ENCODE measurements at places on chromosomes 5 and 9.
A peak's percentile ranks its signal among the peaks of the same experiment; 100 is the strongest.

DNA sequence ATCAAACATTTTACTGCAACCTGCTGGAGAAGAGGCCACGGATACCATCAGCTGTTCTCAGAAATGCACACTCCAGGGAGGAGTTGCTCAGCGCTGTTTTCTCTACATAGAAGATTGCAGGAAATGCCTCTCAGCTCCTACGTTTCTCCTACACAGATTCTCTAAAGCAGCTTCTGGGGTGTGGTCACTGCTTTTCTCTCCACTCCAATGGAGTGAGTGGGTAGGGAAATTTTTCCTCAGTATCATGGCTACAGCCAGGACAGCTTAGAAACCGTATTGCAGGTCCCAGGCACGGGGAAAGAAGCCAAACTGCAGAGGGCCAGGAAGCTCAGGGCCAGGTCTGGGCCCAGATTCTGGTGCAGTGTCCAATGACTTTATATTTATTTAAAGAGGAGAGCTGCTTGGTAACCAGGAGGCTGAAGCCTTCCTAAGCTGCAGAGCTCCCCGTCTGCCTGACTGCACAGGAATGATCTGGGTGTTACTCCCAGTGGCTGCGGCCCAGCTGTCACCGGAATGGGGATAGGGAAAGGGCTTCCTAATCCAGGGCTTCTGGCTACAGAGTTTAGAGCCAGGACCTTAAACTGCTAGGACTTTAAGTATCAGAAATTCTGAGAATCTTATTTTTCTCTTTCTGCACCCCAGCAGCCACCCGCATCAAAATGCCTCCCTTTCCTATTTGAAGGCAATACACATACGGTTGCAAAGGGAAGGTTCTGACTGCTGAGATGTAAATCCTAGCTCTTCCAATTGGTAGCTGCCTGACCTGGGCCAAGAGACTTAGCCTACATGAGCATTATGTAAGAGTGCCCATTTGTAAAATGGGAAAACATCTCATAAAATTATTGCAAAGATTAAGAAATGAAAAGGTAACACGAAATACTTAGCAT, 1.4 kb upstream of the SPTAN1 start:
- DNase-seq: no peak

- peak; percentile 62 for DNase-seq
These were observed 914 bp upstream of the CD72 start for GRCh38 chr9:35618854-35619799.

DNA sequence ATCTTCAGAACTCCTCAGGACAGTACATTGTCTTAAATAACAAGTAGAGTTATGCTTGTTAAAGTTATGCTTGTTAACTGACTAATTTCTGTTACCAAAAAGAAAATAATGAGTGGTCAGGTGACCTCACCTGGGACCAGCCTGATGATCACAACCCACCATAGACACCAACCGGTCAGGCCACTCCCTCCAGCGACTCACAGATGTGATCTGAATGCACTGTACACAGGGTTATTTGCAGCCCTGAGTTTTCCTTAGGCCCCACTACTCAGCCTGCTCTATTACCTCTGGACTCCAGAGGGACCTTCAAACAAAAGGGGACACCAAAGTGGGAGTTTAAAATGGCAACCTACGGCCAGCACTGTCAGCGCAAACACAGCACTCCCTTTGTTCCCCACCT, 55.3 kb downstream of the ARSB start:
- DNase-seq: no peak

DNA sequence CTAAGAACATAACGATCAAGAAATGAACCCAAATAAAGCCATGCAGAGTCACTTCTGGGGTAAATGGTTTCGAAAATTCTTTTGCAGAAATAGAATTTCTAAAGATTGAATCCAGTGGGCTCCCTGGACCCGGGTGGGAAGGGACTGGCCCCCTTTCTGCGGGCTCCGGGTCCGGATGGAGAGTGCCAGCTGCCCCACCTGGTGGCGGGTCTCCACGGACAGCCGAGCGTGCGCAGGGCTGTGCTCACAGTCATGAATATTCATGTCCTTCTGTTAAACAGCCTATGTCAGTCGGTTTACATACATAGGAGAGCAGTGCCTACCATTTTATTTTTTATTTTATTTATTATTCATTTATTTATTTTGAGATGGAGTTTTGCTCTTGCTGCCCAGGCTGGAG, 4.7 kb upstream of the PPP1R26 start:
- DNase-seq: no peak

DNA sequence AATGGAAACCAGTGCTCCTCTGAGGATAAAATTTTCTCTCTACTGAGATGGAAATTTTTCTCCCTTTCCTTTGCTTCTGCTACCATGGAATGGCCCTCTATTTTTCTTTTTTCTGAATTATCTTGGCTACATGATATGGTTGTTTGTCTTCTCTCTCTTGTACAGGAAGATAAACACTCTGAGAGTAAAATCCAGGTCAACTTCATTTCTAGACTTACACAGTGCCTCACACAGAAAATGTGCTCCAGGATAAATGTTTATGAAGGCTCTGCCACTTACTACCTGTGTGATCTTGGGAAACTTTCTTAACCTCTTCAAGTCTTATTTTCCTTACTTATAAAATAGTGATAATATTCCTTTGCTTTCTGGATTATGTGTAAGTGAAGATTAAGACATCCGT, 153.9 kb downstream of the PRELID2 start:
- DNase-seq: no peak

- no peak for DNase-seq
These were observed 10.4 kb upstream of the PTGES start for GRCh38 chr9:129762985-129763926.

DNA sequence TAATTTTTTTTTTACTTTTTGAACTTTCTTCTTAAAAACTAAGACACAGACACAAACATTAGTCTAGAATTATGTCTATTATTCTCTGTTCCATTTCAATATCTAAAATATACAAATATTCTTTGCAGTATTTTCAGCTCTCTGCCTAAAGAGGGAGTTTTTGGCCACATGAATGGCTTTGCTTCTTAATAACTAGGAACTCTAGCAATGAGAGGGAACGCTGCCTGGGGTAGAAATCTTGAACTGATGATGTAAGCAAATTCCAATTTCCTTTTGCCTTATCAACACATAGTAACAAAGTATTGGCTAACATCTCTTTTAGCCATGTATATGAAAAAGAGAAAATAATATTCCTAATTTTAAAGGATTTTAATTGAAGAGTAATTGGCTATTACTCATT, 51.9 kb downstream of the SLC25A46 start:
- DNase-seq: no peak

DNA sequence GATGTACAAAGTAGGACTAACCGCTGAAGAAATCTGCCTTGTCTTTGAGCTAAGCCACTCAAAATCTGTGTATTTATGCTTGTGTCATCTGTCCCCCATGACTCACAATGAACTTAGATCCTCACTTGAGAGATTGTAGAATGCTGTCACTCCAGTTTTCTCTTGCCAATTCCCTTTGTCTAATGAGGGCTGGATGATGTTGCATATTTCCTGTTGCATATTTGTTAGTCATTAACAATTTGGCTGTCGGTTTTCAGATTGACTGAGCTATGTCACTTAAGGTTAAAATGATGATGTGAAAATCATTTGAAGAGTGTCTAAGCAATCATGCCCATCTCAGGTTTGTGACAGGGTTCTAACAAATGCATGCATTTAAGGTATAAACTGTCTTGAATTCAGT, 481.7 kb downstream of the CDH10 start:
- DNase-seq: no peak

- DNase-seq: no peak
These were observed 256.8 kb upstream of the IRX4 start for GRCh38 chr5:2139478-2139877.

DNA sequence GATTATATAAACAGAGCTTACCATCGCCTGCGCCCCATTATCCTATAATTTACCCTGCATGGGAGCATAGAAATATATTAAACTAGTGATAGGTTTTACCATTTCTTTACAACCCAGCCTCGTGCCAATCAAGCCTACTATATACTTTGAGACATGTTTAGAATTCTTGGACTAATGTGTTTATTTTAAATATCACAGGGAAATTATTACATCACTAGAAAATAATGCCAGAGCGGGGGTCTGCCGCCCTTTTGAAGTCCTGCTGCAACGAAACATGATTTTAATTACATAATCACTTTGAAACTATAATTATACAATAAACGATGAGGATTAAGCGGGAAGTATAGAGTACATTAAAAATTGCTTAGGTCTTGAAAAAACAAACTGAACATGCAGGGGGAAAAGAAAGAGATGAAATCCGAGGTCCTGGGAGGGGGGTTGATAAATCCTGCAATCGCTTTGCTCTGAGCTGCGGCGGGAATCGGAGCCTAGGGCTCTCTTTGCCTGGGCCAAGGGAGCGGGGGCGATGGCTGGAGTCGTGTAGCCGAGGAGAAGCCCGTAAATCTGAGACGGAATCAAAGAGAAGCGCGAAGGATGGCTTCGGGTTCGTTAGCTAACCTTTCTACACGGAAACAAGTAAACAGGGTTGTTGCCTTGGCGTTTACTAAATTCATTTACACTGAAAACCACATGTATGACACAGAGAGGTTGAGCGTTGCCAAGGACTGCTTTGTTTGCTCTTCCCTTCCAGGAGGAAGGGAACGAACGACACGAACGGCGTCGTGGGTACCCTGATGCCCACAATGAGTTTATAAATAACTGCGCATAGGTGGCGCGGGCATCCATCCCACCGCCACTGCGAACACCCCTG, 127.6 kb downstream of the TMEM174 start:
- no peak for DNase-seq

DNA sequence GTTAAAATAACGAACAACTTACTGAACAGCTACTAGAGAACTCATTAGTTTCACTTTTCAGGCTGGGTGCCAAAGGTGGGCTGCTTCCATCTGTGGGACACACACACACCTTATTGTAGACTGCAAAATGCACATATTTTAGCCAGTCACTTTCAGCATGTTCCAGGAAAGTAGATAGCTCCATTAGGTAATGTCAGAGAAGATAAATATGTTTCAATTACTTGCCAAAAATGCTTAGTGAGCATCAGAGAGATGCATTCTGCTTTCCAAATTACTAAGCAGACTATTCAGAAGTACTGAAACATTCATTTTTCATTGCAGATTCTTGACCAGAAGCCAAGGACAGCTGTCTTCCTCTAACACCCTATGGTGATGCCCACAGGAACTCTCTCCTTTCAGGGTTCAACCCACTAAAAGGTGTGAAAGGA, 56.2 kb upstream of the APC start:
- DNase-seq: no peak

DNA sequence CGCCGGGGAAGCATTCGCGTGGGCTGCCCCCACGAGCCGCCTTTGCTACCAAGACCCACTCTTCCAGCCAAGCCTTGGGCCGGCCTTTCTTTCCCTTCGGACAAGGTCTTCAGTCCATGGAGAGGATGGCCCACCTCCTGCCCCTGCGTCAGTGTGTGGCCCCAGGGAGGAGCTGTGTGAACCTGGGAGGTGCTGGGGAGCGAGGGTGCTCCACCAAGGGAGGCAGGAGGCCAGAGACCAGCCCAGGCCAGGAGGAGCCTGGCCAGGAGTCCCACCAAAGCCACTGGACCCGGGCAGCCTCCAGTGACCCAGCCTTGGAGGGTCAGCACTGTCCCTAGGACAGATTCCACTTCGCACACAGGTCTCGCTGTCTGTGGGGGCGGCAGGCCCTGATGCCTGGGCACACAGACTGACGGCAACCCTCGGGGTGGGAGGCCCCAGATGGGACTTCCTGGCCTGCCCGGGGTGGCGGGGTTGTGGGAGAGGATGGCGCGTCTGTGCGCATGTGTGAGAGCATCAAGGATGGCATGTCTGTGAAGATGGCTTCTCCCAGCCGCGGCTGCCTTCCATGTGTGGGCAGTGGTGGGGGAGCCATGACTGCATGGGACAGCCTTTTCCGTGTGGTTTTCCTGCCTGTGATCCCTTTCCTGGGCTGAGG, 113.3 kb upstream of the LPCAT1 start:
- no peak for DNase-seq

All from CD4-positive, alpha-beta T cell treated with Interleukin-12 subunit alpha and Interleukin-12 subunit beta, for 1 hour (primary cell).